ENCODE measurements at places on chromosomes 13 and 19.

DNA sequence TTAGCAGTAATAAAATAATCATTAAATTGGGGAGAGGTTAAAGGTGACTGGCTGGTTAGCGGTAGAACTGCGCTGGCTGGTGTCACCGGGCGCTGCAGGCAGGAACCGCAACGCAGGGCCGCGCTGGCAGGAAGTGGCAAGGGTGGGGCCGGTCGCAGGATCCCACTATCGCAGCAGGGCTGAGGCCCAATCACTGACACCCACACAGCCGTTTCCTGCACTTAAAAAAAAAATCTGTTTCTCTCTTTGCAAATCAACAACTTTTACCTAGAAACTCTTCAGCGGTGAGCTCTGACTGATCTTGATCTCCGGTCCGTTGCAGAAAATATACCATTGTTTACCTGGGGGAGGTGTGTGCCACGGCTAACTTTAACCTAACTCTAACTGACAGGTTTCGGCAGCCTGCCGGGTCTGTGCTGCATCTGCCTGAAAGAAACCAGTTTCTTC lies 46.9 kb downstream of the KLF2 start:
- DNase-seq, result peak; percentile 87

GRCh38 chr13:48662226-48662625 lies 8.5 kb downstream of the CYSLTR2 start:
- DNase-seq, result no peak

GRCh38 chr19:43811837-43812236 lies 9.6 kb upstream of the LYPD5 start:
- DNase-seq, result no peak

- no peak for DNase-seq
Observed at GRCh38 chr19:38701455-38702063, 42.7 kb downstream of the CAPN12 start.

DNA sequence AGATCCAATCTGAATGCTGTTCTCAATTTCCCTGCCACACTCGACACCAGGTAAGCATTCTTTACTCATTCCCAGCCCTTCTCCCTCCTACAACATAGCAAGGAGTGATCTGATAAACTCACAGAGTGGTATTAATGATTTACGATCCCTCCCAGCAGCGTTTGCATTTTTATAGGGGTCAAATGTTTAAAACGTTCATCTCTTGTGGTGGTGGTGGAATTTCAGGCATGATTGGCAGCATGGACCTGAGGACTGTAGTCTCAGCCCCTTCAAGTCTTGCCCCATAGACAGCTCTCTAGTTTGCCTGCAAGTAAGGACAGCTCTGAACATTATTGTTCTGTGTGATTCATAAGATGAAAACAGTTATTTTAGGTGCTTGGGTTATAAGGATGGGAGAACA lies 565.7 kb downstream of the EFNB2 start:
- no peak for DNase-seq

DNA sequence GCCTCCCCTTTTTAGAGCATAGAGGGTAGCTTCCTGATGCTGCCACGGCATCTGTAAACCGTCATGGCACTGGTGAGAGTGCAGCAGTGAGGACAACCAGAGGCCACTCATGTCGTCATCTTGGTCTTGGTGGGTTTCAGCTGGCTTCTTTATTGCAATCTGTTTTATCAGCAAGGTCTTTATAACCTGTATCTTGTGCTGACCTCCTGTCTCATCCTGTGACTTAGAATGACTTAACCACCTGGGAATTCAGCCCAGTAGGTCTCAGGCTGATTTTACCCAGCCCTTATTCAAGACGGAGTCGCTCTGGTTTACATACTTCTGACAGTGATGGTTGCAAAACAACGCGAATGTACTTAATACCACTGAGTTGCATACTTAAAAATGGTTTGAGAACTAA lies 14.4 kb upstream of the FBN3 start:
- DNase-seq, result no peak

GRCh38 chr19:17873786-17874757 lies 2.3 kb downstream of the SLC5A5 start:
- DNase-seq, result peak; percentile 82

- no peak for DNase-seq
Observed at GRCh38 chr13:95698047-95698749, 21.3 kb downstream of the DNAJC3 start.

DNA sequence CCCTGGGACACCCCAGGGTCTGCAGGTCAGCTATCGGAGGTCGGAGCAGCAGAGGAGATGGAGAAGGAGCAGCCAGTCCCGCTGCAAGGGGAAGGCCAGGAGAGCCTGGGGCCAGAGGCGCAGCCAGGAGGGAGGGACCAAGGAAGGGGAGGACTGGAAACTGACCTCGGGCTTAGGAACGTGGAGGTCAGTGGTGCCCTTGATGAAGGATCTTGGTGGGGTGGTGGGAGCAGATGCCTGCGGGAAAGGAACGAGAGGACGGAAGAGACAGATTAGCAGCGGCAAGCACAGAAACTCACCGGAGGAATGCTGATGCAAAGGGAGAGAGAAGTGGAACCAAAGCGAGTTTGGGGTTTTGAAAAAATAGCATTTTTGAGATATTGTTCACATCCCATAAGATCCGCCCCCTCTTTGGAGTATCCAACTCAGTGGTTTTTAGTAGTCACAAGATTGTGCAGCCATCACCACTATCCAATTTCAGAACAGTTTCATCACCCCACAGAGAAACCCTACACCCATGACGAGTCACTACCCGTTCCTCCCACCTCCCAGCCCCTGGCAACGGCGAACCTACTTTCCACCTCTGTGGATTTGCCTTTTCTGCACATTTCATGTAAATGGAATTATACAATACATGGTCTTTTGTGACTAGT lies 22.1 kb downstream of the PLEKHF1 start:
- peak; percentile 76 for DNase-seq

DNA sequence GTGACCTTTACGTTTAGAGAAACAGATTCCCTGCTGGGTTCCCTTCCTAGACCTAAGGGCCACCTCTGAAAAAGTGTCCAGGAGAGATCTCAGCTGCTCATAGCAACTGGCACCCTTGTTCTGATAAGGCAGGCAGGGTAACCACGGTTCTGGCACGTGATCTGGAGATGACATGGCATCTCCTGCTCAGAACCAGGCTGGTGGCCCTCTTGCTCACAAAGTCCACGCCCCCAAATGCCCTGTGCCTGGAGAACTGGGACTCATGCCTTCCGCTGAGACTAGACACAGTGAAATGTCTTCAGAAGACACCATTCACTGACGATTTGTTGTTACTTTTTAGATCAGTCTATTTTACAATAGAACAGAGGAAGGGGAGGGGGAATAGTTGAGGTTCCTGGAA lies 174.1 kb downstream of the ZNF536 start:
- DNase-seq, result no peak

DNA sequence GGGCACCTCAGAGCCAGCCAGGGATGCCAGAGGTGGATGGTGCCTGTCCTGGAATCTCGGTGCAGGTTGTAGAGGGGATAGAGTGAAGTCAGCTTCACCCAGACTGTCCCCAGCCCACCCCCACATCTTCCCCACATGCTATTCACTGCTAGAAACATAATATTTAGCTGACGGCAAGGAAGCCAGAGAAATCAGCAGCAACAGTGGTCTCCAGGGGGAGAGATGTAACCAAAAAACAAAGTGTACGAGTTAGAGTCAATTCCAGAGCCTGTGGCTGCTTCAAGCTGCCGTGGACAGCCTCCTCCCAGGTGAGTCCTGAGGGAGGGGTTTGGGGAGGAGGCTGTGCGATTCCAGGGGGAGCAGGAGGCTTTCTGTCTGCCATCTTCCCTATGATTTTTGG lies 97.6 kb downstream of the ZNF536 start:
- DNase-seq, result no peak

DNA sequence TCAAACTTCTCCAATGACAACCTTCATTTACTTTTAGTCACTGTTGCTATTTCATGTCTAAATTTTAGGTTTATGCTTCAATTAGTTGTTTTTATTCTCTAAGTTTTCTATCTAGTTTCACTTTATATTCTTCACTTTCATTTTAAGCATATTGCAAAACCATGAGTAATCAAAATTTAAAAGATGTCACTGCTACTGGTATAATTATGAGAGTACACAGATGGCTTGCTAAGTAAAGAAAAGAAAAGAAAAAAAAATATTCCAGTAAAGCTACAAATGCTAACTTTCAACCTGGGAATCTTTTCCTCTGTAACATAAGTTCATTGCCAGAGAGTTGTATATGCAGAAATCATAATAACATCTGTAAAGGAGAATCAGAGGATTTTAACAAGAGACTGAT lies 1624.7 kb downstream of the PCDH9 start:
- no peak for DNase-seq

DNA sequence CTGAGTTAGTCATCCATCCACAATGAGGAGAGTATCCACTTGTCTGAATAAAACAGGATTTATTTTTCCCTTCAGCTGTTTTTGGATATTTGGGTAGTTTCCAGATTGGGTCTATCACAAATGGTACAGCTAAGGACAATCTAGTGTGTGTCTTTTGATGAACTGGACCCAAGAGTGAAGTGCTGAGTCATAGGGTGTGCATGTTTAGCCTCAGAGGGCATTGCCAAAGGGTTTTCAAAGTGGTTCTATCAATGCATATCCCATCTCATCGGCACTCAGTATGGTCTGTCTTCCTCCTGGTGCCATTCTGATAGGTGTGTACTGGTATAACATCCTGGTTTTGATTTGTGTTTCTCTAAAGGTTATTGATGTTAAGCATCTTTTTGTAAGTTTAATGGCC lies 62.3 kb downstream of the GSX1 start:
- DNase-seq, result no peak

GRCh38 chr13:57409121-57409520 lies 222.4 kb upstream of the PCDH17 start:
- DNase-seq, result no peak

- DNase-seq, result no peak
Observed at GRCh38 chr13:94020833-94021232, 458.6 kb downstream of the DCT start.

DNA sequence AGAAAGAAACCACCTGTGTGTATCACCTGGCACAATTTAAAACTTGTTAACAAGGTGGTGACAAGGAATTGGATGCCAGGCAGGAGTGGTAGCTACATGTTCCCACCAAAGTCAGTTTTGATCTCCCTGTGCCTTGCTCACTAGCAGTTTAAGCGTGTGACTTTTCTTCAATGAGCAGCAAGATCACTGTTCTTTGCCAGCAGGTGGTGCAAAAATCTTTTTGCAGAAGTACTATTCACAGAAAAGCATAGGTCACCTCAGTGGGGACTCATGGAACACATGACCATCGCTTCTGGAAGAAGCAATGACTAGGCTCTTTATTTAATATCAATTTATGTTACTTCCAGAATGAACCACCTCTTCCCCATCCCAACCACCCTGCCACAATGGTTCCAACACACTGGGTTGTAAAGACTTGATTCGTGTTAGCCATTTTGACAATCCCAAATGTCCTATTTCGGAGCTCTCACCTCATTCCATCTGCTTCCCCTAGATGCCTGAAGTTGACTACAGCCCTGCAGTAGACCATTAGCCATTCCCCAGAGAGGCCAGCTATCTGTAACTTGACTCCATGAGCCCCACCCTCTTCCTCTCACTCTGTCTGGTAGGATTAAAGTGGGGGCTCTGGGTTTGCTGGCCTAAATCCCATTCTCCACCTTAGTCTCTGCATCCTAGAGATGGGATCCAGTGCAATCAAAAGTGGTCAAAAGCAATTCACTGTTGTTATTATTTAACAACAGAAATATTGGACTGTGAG lies 59.1 kb upstream of the TNFRSF19 start:
- DNase-seq, result no peak
